GM23338 (cell line): ENCODE measurements at places on chromosomes 1 and 21. TPM values are rescaled to one million over a fixed set of nuclear protein-coding genes. Genes with fewer than 3 reads are reported as not detected.

The FCRL4 gene
- total RNA-seq = not detected in 2 replicates

The PDZK1IP1 gene
- not detected in 2 replicates for total RNA-seq

The RPL22 gene
- total RNA-seq = 145 and 149 TPM in 2 replicates

The JTB gene
- 179 and 208 TPM in 2 replicates for total RNA-seq

- no peak for DNase-seq
Measured at GRCh38 chr1:107691540-107691939, 273.4 kb downstream of the VAV3 start.

GRCh38 chr1:117447661-117448060 lies 80.4 kb downstream of the MAN1A2 start:
- DNase-seq = no peak

DNA sequence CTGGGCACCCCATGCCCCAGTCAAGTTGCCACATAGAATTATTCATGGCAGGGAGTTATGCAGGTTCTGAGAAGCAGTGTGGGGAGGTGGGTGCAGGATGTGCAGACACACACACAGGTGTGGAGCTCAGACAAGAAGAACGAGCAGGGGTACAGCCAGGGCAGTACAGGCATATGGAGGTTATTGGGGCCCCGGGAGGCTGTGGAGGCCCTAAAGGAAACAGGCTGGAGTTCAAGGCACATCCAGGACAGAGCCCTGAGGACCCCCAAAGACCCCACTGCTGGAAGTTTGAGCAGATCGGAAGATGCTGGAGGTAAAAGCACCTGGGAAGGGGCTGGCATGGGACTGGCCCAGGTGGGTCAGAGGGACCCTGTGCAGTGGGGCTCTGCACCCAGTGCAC lies 171.3 kb downstream of the PSMG1 start:
- DNase-seq = no peak

- DNase-seq = peak; percentile 66
Measured at GRCh38 chr1:220217383-220217988, 54.8 kb downstream of the RAB3GAP2 start.

DNA sequence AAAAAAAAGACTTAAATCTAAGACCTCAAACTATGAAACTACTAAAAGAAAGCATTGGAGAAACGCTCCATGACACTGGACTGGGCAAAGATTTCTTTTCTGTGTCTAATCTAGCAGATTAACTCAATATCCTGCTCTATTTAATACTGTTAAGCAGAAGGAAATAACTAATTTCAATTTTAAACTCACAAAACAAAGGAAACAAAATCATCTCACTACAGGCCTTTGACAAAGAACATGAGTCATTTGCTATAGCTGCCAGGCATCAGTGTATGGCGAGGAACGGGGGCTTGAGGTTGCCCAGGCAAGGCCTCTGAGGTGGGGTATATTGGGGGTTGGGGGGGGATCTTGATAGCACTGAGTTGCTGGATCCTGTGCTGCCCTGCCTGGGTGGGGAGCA lies 20.9 kb downstream of the SZT2 start:
- DNase-seq = no peak

GRCh38 chr21:42353623-42354022 lies 2.8 kb upstream of the TFF2 start:
- no peak for DNase-seq

- DNase-seq = no peak
Measured at GRCh38 chr1:220219865-220220698, 52.2 kb downstream of the RAB3GAP2 start.

- DNase-seq = peak; percentile 56
Measured at GRCh38 chr1:9822897-9823692, 670 bp downstream of the CLSTN1 start.

DNA sequence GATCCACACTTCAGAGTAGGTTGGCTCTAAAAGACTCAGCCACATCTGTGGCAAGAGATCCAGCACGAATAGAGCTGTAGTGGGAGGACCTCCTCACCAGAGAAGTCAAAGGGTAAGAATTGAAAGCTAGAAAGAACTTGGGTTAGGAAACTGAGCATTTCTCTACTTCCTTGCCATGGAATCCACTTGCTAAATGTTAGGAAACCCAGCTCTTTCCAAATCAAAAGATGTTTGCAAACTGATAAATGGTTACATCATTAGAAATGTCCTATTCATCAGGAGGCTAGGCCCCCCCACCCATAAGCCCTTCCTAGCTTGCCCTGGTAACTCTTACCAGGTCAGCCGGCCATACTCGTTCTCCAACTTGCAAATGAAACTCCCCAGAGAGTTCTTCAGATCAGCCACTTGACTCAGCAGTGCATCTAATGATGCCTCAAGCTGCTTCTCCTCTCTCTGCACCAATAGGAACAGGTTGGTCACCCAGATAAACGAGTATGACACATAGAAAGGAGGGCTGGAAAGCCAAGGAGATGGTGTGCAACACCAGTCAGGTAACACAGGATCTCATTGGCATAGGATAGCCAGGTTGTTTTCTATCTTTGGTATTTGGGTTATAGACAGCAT lies 1.5 kb downstream of the MED8 start:
- DNase-seq = no peak

DNA sequence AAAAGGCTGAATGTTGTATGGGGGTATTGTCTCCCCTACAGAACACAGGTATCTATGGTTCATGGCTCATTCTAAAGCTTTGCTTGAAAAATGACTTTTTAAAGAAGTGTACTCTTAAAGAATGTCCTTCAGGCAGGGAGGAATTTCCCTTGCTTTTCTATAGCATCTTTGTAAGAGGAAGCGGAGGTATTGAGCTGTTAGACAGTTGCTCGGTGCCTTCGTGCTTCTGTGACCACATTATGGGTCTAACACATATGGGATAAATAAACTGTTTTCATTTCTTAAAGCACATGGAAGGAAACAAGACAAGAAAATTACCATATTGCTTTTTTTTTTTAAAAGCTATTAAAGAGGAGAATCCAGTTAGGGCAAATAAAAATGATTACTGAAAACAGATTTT lies 182.9 kb downstream of the NTNG1 start:
- DNase-seq = peak; percentile 5

GRCh38 chr21:29305068-29305467 lies 6.3 kb downstream of the BACH1 start:
- DNase-seq = no peak

DNA sequence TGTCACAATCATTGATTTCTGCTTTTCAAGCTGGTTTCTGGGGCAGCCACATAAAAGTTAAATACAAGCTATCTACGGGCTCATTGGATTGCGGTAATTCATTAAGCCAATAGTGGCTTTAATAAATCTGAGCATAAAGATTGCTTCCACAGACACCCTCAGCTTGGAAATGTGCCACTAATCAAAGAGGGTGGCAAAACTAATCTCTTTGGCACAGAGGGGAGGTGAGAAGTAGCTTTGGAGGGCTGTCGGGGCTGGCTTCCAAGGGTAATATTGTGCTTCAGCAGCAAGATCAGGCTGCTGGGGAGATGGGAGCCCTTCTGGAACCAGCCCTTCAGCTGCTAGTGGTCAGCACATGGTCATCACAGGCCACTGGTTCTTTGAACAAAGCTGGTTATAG lies 21.2 kb upstream of the KAZN start:
- DNase-seq = no peak

DNA sequence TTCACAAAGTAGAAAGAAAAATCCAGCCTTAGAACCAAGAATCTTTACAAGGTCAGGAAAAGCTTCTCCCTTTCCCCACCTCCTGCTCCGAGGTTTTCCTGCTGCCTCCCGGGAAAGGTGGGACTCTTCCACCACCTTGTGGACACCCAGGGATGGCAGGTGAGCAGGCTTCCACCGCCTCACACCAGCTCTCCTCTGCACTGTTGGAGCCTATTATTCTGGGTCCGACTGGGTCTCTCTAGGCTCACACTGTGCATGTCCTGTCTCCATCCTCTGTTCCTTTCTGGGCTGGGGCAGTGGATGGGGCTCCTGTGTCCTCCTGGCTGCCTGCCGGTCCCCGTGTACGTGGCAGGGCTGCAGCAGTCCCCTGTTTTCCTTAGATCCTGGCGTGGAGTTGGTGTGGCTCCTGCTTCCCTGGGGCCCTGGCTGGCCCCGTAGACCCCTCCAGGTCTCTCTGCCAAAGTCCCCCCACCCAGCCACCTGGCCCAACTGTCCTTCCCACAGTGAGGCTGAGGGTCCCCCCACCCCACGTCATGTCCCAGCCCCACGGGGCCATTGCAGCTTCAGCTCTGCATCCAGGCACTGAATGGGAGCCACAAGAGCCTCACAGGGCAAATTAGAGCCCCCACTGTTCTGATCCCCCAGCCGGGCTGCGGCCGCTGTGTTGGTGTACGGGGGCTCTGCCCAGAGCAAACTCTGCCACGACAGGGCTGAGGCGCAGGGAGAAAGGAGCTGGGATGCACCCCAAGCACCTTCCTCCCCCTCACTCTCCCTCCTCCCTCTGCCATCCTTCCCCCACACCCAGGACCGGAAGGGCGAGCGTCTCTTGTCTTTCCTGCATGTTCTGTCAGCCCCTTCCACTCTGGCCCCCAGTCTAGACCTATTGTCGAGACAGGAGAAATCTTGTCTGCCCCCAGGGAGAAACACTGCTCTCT lies 3.3 kb upstream of the SLC45A1 start:
- DNase-seq = peak; percentile 90

DNA sequence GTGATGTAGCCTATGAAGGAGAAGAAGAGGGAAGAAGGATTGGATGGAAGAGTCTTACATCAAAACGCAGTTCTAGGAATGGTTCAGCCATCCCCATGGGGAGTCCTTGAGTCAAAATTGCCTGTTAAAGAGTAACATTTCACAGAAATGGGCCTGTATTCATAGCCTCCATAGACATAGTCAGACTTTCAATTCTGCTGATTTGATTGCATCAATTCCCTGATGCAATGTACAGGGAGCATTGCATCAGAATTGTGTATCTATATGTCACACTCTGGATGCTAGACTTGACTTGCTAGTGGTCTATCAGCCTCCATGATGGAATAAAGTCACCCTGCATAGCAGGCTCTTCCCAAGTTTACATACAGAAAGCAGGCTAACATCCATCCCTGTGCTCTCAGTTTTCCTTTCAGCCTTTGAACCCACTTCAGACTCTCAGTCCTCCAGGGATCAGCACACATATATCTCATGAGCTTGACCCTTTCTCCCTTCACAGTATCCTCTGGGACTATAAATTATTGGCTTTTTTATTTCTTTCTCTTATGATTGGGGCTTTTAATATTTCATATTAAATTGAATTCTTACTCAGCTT lies 1111.7 kb upstream of the B3GALT2 start:
- DNase-seq = no peak

- no peak for DNase-seq
Measured at GRCh38 chr1:208054485-208054884, 143.6 kb upstream of the CD34 start.
